ENCODE measurements at places on chromosomes 11 and 22. TPM values are rescaled to one million over a fixed set of nuclear protein-coding genes. Genes with fewer than 3 reads are reported as not detected.

The FXYD2 gene
- total RNA-seq, result 420 TPM

The PAMR1 gene
- total RNA-seq, result 18.7 TPM

The ABCG4 gene
- 0.76 TPM for total RNA-seq

The PGR gene
- total RNA-seq, result 0.12 TPM

The ATG2A gene
- total RNA-seq, result 31.4 TPM

The PNPLA3 gene
- total RNA-seq, result 1.3 TPM

The OR5A1 gene
- not detected for total RNA-seq

The CSRP3 gene
- 84.4 TPM for total RNA-seq

The CALCB gene
- total RNA-seq, result 1.9 TPM

The CRYBB3 gene
- not detected for total RNA-seq

The TYR gene
- not detected for total RNA-seq

The EP300 gene
- total RNA-seq, result 157 TPM

The FGF3 gene
- total RNA-seq, result not detected

The MS4A13 gene
- total RNA-seq, result not detected

The OR51B2 gene
- 0.47 TPM for total RNA-seq
